ENCODE measurements at places on chromosomes 3 and 15.
A peak's percentile ranks its signal among the peaks of the same experiment; 100 is the strongest.

- peak; percentile 28 for DNase-seq
These were observed 18.6 kb upstream of the DNAAF4 start for GRCh38 chr15:55526559-55527036.

GRCh38 chr3:108914774-108915641 lies 38.7 kb downstream of the GUCA1C start:
- peak; percentile 64 for DNase-seq

GRCh38 chr15:73984208-73984979 lies 7.7 kb downstream of the STOML1 start:
- no peak for DNase-seq

DNA sequence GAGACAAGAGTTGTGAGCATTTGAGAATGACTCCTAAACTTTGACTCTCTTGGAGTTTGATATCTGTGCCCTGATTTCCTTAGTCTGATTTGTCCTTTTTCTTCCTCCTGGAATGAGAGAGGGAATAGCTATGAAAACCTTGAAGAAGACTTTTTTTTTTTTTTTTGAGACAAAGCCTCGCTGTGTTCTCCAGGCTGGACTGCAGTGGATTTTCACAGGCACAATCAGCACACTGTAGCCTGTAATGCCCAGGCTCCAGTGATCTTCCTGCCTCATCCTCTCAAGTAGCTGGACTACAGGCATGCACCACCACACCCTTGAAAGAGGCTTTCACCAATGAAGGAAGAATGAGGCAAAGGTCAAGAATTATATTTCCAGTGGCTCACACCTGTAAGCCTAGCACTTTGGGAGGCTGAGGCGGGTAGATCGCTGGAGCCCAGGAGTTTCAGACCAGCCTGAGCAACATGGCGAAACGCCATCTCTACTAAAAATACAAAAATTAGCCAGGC lies 10.3 kb upstream of the ARGFX start:
- no peak for DNase-seq

- no peak for DNase-seq
These were observed 53.3 kb upstream of the MELTF start for GRCh38 chr3:197082871-197083270.

DNA sequence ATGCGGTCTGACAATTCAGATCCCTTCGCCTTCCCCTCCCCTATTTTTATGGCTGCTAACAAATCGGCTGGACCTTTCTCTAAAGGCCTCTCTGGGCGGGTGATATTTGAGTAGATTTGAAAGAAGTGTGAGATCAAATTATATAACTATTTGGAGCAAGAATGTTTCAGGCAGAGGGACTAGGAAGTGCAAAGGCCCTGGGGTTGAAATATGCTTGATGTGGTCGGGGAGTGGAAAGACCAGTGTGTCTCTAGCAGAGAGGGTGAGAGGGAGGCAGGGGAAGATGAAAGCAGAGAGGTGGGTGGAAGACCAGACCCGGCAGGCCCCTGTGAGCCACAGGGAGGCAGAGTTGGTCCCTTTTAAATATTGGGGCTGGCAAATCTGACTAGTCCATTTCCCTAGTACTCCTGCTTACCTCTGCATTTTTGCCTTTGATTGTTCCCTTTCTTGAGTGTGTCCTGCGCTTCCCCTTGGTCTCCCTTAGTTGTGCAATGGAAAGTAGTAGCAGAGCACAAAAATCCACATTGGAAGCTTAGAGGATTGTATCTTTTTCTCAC lies 32.3 kb downstream of the SLCO3A1 start:
- no peak for DNase-seq

DNA sequence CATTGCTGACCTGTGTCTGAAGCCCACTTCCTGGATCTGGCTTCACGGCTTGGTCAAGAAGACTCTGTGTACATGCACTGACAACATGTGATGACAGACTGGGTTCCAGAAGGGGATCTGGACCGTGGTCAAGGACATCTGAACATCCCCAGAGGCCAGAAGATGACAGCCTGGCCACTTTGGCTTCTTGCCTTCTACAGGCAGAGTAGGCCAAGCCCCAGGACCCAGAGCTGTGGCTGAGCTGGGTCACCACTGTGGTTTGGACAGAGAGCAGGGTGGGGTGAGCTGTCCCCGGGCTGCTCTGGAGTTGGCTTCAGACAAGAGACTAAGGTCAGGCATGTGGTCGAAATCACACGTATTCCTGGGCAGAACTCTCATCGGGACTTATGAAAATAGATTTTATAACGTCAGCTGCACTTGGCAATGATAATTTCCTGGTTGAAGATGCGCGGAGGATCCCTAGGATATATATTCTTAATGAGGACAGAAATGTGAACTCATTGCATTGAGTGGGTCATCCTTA lies 114.1 kb upstream of the FRMD4B start:
- no peak for DNase-seq

- no peak for DNase-seq
These were observed 65.2 kb upstream of the SEC13 start for GRCh38 chr3:10386121-10386520.

GRCh38 chr3:169348929-169349621 lies 314.4 kb downstream of the MECOM start:
- peak; percentile 68 for DNase-seq

DNA sequence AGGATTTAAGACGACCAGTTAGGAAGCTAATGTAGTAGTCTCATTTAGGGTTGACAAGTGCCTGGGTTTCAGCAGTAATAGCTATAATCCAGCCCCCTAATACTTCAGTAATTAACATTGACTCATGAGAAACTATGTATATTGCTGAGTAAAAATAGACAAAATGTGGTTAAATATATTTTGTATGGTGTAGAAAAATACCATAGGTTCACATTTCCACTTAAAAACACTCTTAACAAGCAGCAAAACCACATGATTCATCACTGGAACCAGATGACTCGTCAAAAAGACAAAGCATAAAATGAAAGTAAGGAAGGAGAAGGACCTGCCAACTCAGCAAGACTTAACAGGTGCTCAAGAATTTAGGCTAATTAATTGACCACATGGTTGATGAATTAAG lies 288.9 kb downstream of the EFHB start:
- no peak for DNase-seq

GRCh38 chr3:47872916-47873315 lies 70.0 kb downstream of the DHX30 start:
- no peak for DNase-seq

GRCh38 chr15:84944311-84944710 lies 37.3 kb upstream of the PDE8A start:
- no peak for DNase-seq

DNA sequence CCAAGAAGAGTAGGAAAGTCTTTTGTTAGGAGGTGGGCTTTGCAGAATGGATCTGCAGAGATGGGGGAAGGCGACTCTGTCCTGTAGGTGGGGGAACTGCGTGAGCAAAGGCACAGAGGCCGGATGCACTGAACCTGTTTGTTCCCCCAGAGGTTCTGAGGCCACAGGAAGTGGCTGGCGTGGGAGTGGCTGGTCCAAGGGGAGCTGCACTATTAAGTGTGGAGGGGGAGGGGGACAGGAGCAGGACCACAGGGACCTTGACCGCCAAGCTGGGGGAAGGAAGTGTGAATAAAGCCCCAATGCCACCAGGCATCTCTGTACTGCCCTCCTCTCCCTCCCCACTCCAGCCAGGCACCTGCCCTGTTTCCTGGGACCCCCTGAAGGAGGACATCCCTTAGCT lies 51.8 kb downstream of the CYP11A1 start:
- DNase-seq = no peak

- no peak for DNase-seq
These were observed 86.1 kb upstream of the CGNL1 start for GRCh38 chr15:57290187-57290586.

GRCh38 chr15:67953299-67953698 lies 100.8 kb upstream of the PIAS1 start:
- no peak for DNase-seq

- DNase-seq = no peak
These were observed 17.2 kb upstream of the FOXP1 start for GRCh38 chr3:71600646-71601288.

DNA sequence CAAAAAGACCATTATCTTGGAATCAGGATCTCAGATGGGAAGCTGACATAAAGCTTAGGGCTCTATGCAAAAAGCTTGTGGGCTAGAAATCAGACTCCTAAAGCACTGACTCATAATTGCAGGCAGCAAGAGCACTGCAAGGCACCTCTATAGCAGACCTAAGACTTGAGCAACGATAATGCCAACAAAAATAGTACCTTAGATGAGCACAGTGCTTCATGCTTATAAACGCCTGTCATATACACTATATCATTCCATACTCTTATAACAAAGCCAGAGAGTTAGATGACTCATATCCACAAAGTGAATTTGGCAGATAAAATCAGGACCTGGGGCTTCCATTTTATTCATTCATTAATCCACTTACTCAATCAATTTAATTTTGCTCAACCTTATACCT lies 560.8 kb downstream of the MCTP2 start:
- DNase-seq = peak; percentile 78

GRCh38 chr15:35111861-35112260 lies 26.8 kb upstream of the NANOGP8 start:
- DNase-seq = no peak

DNA sequence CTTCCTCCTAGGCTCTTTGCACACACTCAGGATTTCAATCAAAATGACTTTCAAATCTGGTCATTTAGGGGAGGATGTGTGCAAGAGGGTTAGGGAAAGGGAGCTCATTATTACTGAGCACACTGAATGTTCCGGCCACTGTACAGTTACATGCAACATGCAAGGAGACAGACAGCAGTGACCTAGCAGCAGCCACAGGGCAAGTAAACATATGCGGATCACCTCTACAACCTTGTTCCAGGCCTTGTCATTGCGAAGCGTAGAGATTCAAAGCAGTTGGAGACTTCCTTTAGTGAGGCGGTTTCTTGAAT lies 837.6 kb downstream of the AGBL1 start:
- no peak for DNase-seq

- DNase-seq = no peak
These were observed 144.8 kb upstream of the BHLHE40 start for GRCh38 chr3:4834403-4834866.

- DNase-seq = peak; percentile 69
These were observed 43.4 kb downstream of the C2CD4A start for GRCh38 chr15:62109982-62110851.

GRCh38 chr15:57146506-57147201 lies 228.2 kb downstream of the TCF12 start:
- DNase-seq = peak; percentile 20

DNA sequence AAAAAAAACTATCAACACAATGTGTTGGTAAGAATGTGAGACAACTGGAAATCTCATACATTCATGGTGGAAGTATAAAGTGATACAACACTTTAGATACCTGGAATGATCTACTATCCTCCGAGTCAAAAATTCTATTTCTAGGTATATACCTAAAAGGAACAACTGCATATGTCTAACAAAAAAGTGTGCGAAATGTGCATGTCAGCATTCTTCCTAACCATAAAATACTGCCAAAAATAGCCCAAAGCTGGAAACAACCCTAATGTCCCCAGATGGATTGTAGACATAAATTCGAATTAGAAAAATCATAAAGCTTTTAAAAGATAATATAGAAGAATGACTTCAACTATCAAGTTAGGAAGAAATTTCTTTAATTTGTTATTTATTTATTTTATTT lies 51.2 kb upstream of the FGF12 start:
- DNase-seq = no peak

GRCh38 chr15:57887825-57888224 lies 177.7 kb downstream of the ALDH1A2 start:
- no peak for DNase-seq

- DNase-seq = no peak
These were observed 38.6 kb downstream of the CLEC3B start for GRCh38 chr3:45064512-45065372.

GRCh38 chr3:20091331-20092047 lies 51.2 kb downstream of the KAT2B start:
- no peak for DNase-seq

GRCh38 chr15:58454950-58455401 lies 23.2 kb downstream of the LIPC start:
- no peak for DNase-seq
